Stimulated activated CD4-positive, alpha-beta T cell treated with anti-CD3 and anti-CD28 coated beads, TNF-alpha, amount 100 ng/mL, for 48 hours (primary cell): ENCODE measurements at places on chromosomes 5 and 9.

GRCh38 chr9:38212016-38212415 is 143.0 kb upstream of the SHB start:
- DNase-seq: no peak

- no peak for DNase-seq
Observed at GRCh38 chr9:35609001-35609819, 4.1 kb downstream of the TESK1 start.

GRCh38 chr5:168822745-168823281 is 243.6 kb upstream of the PANK3 start:
- DNase-seq: no peak

DNA sequence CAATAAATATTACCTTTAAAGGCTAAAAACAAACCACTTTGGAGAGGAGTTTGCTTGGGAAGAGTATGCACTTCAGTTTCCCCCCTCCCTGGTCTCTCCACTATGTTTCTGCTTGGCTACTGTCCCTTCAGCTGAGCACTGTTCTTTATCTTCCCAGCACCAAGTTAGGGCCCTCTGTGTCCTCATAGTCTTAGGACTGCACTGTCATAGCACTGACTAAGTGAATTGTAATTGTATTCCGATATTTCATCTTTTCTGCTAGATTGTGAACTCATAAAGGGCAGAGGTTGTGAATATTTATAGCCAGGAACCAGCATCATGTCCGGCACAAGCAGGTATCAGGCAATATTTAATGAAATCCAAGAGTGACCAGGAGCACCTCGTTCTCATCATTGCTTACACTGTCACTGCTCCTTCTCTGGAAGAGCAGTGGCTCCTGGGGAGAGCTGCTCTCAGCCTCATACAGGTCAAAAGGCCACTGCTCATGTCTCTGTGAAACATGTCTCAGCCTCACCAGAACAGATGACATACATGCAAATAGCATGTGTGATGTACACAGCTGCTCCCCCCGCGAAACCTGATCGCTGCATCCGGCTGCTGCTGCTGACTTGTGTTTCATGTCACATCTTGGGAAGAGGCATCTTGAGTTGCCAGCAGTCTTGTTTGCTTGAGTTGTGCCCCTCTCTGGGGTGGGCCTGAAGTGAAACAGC is 279.7 kb upstream of the MSX2 start:
- DNase-seq: no peak

- DNase-seq: no peak
Observed at GRCh38 chr9:35841645-35841900, 12.5 kb downstream of the TMEM8B start.

DNA sequence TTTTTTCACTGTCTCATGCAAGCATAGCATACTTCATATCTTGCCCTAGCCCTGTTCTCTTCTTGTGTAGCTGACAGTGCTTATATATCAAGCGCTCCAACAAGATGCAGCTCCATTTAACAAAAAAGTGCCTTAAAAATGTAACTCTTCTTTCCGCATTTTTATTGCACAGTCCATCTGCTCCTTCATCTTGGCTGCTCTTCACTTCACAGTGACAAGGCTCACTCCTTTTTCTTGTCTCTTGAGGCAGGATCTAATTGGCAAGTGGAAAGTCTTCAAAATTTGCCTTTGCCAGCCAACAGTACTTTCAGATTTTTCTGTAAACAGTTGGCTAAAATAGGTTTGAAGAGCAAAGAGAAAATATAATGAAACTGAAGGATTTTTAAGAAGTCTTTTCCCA is 161.8 kb downstream of the PBX3 start:
- DNase-seq: no peak

- no peak for DNase-seq
Observed at GRCh38 chr5:80168388-80169028, 87.3 kb downstream of the SERINC5 start.

GRCh38 chr9:130940693-130941576 is 1.9 kb upstream of the FIBCD1 start:
- DNase-seq: peak; percentile 56

DNA sequence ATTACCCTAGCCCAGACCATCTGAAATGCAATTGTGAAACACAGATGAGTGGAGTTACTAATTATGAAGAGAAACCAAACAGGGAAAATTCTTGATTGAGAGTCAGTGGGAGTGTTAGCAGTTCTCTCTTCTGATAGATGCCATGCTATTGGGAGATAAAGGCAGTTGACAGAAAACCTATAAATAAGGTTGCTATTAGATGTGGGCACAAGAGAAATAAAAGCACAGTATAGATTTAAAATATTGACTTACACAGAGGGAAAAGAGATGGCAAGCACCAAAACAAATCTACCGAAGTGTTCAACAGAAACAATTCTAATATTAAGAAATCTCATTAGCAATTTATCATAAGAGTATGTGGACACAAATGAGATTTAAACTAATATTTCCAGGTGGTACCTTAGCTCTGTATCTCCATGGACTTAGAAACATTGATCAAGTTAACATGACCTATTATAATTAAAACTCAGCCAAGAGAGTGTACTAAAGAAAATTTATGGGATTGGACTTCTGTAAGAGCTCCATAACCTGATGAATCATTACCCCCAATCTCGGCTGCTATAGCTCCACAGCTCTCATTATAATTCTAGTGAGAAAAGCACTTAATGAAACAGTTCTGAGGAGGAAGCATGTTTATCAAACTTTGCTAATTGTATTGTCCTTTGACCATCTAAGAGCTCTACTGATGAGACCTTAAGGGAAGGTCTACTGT is 665.0 kb upstream of the RIOK2 start:
- no peak for DNase-seq

DNA sequence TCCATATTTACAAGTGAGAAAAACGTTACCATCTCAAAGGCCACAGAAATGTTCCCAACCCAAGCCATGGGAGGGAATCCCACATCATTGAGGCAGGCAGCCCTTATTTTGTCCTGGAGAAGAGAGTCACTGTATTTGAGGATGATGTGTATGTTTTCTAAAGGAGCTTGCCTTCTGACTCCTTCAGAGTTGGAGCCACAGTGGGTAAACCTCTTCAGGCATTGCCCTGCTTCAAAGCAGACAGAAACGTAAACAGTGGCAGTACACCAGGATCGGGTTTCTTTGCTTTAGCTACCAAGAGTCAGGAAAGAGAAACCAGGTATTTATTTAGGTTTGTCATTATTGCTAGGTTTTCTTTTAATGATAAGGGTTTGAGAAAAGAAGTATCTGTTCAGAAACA is 45.7 kb downstream of the MUSK start:
- no peak for DNase-seq

DNA sequence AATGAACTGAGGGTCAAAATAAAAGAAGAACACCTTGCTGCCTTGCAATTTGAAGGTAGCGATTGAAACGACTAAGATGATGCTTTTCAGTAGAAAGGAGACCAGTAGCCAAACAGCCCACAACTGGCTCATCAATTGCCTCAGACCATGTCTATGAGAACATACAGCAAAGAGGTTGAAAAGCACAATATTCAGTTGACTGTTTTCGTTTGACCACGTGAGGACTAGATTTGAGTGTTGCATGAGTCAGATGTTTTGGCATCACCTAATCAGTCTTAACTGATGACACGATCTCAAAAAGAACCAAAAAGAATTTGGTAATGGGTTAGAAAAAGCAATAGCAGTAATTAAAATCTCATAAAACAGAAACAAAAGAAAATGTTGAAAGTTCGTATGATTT is 82.7 kb upstream of the IL7R start:
- no peak for DNase-seq

GRCh38 chr9:132169672-132170392 is 8.0 kb downstream of the NTNG2 start:
- peak; percentile 51 for DNase-seq

DNA sequence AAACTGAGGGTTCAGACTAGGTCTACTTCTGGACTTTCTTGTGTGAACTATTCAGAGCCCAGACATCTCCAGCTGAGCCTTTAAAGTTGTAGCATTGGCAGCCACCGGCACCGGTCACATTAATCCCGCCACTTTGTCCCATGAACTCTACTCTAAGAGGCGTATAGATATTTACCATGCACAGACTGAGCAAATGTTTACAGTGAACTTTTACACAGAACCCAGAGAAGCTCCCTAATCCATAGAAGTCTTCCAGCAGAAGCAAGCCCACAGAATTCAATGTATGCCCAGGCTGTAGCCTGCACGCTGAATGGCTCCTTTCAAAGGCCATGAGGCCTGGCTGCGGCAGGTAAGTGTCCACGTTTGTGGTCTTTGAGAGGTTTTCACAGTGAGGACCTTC is 466.9 kb downstream of the ENC1 start:
- no peak for DNase-seq

GRCh38 chr9:125970340-125970739 is 223.2 kb downstream of the PBX3 start:
- no peak for DNase-seq

DNA sequence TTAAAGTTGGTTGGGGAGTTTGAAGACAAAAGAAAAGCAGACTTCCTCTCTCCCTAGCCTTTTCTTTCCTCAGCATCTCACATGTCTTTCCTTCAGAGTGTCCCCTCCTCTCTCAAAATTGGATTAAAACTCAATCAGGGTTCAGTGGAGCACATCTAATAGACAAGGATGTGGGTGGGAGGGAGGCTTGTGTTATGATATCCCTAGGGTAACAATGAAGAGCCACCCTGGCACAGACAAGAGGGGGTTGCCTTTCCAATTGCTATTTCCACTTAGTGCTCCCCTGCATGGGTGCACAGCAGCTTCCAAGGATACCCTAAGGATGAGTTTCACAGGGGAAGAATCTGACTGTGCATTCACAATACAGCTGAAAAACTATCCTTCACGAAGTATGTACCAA is 585.2 kb upstream of the C9orf72 start:
- DNase-seq: no peak

- no peak for DNase-seq
Observed at GRCh38 chr5:169027501-169028061, 273.4 kb downstream of the SLIT3 start.

GRCh38 chr9:105338308-105338707 is 93.9 kb downstream of the SLC44A1 start:
- no peak for DNase-seq

- no peak for DNase-seq
Observed at GRCh38 chr9:119175581-119175980, 193.7 kb downstream of the BRINP1 start.

DNA sequence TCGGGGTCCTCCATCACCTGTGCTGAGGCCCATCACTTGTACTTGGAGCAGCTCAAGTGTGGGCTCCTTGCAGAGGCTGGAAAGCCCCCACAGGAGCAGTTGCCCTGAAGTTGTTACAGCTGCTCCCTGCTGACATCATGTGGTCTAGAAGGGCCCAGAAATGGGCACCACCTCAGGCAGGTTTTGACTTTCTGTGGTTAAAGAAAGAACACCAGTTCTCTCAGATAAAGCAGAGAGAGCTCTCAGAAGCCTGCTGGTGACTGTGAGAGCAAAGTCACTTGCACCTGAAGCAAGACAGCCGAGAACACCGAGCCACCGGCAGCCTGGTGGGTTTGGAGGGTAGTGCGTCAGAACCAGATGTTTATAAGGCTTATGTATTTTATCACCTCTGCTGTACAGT is 70.4 kb downstream of the MVB12B start:
- DNase-seq: peak; percentile 28

GRCh38 chr9:33043671-33044070 is 18.6 kb downstream of the DNAJA1 start:
- DNase-seq: no peak

- DNase-seq: no peak
Observed at GRCh38 chr9:127021664-127022363, 100.6 kb downstream of the ANGPTL2 start.

DNA sequence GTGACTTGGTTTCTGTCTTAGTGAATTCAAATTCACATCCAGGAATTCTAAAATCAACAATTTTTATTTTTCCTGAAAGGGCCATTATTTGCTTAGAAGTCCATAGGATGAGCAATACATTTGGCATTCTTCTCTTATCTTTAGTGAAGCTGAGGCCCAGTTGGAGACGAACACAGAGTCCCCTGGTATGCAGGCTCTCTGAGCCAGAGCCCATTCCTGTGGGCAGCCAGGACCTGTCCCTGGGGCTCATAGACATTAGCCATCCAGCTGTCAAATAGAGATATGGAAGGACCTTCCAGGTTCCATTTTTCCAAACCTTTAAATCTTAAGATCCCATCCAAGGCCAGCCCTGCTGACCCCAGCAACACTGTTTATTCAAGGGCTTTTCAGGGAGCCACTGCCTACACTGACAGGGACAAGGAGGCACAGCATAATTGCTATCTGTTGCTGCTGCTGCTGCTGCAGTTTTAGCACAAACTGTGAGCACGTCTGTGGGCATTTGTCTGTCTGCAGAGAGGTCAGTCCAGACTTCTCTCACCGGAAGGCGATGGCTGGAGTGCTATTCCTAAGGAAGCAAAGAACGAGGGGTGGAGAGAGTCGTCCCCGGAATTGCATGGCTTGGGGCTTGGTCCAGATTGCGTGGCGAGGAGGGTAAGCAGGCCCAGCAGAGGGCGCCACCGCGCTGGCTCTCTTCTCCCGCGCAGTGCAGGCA is 639.0 kb downstream of the CCDC171 start:
- DNase-seq: no peak

DNA sequence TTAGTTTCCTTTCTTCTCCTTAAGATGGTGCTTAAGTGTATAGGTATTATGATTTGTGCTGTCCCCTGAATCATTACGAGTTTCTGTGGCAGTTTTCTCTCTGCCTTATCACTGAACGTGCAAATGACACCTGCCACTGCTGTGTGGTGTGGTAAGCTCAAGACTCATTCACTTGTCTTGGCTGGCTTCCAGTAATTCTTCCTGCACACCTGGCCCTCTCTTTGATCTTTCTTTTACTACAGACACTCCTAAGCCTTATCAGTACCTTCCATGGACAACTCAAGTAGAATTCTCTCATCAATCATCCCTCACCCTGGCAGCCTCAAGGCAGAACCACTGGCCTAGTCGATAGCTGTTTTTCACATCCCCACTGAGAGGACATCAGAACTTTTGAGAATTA is 82.6 kb upstream of the ADAMTS19 start:
- no peak for DNase-seq

DNA sequence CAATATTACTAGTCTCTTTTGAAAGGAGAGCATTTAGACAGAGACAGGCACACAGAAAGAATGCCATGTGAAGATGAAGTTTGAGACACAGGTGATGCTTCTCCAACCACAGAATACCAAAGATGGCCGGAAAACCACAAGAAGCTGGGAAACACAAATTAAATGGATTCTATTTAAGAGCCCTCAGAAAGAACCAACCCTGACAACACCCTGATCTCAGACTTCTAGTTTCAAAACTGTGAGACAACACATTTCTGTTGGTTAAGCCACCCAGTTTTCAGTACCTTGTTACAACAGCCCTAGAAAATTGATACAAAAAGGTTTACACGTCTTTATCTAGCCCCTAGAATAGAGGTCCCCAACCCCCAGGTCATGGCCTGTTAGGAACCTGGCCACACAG is 79.8 kb upstream of the CCNG1 start:
- no peak for DNase-seq

DNA sequence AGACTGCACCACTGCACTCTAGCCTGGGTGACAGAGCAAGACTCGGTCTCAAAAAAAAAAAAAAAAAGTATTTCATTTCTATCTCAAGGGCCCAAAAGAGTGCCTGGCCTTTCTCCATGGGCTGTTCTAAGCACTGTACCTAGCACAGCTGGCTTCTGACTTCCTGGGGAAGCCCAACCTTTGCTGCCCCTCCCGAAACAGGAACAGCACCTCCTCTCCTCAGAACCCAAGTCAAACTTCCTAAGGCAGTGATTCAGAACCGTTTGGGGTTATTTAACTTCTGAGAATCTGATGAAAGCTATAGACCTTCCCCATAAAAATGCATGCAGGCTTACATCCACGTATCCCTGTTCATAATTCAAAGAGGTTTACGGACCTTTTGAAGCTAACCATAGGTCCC is 57.8 kb downstream of the NRG2 start:
- DNase-seq: no peak

GRCh38 chr9:3936520-3937235 is 363.2 kb downstream of the GLIS3 start:
- DNase-seq: no peak

- peak; percentile 60 for DNase-seq
Observed at GRCh38 chr9:88593537-88594185, 58.7 kb downstream of the NXNL2 start.
